ENCODE measurements at places on chromosomes 5 and 9. TPM values are rescaled to one million over a fixed set of nuclear protein-coding genes. Genes with fewer than 3 reads are reported as not detected.

PDCD1LG2 gene
- polyA plus RNA-seq: 3.4 TPM

MARCHF3 gene
- polyA plus RNA-seq: 5.1 TPM

TMOD1 gene
- polyA plus RNA-seq: 4.2 TPM

OLFM1 gene
- polyA plus RNA-seq: 24.5 TPM

SH3TC2 gene
- 0.48 TPM for polyA plus RNA-seq

GDNF gene
- polyA plus RNA-seq: 0.07 TPM

CDK9 gene
- polyA plus RNA-seq: 122 TPM

DNA sequence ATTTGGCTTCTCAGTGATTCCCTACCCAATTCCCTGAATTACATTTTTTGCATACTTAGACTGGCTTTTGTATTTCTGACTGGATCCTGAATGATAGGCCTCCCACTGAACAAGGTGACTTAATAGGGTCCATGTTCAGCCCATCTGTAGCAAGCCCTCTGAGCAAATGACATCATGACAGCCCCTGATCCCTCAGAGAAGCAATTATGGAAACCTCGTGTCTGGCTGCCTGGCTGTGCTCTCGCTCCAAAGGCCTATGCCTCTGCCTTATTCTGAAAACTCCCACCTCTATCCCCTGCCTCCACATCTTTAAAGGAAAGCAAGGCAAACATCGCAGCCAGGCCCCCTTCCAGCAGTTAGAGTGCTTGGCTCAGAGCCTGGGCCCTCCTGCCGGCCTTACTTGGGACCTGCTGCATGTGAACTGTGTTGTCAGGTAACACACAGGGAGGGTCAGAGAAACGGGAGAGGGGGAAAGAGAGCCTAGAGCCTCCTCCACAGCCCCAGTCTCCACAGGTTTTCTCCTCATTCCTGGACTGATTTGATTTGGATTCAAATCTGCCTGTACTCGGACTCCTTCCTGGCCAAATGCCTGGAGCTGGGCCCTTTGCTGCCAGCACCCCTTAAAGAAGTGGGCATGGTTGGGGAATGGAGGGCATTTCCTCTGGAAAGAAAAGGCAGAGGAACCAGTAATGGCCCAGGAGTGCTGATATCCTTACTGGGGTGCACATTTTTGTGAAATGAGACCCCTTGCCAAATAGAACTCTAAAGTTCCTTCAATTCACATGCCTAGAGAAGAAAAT is 3.8 kb downstream of the DCANP1 start:
- DNase-seq: no peak

DNA sequence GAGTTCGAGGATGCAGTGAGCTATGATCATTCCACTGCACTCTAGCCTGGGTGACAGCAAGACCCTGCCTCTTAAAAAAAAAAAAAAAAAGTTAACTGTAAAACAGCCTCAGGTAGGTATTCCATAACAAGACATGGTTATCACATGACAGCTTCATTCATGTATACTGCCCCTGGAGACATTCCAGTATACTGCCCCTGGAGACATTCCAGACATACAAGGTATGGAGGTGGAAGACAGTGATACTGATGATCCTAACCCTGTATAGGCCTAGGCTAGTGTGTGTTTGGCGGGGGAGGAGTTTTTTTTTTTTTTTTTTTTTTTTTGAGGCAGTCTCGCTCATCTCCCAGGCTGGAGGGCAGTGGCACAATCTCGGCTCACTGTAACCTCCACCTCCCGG is 105.5 kb downstream of the RICTOR start:
- DNase-seq: no peak

DNA sequence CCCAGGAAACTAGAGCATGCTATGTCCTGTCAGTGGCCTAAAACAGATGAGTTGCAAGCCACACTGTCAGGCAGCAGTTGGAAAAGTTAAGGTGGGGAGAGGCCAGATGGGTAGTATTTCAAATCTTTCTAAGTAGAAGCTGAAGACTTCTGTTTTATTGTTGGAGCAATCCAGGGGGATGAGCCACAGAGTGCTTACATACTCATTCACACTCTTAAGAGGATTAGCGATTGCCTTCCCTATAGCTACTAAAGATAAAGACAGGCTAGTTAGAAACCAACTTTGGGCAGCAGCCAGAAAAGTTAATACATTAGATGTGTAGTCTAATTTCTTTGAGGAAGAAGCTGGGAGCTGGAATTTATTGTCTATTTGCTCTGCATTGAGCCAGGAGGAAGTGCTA is 61.7 kb upstream of the ELAVL2 start:
- DNase-seq: no peak

GRCh38 chr5:54285686-54286085 is 24.7 kb downstream of the ARL15 start:
- DNase-seq: no peak

DNA sequence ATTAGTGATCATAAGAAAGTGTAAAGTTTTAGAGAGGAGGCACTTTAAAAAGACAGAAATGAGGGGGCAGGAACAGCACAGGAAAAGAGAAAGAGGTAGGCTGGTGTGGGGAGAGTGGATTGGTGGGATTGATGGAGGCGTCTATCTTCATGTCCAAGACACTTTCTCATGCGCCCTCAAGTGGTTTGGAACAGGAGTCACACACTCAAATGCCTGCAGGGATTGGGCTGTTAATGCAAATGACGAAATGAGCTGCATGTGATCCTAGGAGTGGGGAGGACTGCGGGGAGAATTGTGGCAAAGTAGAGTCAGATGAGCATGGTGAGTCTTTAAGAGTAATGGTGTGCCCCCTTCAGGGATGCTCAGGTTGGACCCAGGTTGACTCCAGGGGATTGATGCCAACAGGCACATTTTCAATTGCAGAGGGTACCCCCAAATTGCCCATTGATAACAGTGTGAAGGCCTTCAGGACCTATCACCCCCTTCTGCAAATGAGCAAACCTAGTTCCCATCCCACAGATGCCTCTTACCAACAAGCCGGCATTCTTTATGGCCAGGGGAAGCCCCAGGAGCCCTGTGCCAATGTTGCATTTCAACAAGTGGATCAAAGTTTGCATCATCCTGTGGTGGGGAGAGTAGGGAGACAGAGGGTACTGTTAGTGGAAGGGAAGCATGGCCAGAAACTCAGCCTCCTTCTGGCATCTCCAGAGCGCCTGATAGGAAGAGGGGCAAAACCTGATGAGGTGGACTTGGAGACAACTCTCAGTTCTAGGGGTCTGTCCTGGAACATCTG is 5.3 kb downstream of the SLC36A3 start:
- no peak for DNase-seq

DNA sequence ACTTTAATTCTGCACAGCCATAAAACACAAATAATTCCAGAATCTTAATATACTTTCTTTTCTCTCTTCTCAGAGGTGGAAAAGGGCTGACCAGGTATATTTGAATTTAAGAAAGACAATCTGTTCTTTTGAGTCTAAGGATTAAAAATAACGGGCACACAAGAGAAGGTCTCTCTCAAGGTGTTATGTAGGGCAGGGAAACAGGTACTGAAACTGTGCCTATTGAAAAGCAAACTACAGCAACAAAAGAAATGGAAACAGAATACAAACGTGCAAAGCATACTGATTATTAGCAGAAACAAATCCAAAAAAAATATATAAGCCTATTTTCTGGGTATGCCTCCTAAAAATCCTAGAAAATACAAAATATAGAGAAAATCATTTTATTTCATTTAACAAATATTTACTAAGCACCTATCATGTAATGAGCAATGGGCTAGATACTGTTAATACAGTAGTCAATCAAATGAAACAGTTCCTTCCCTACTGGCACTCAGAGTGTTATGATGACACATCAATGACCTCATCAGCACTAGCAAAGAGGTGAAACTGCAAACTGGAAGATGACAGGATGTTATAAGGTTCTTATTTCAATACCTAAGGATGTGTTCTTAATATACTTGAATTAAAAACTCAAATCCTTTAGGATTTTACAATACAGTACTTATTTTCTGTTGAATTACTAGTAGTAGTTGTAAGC is 87.7 kb downstream of the AUH start:
- no peak for DNase-seq

- no peak for DNase-seq
Observed at GRCh38 chr5:53678981-53679660, 118.7 kb downstream of the NDUFS4 start.

GRCh38 chr5:148966348-148966747 is 96.5 kb downstream of the SH3TC2 start:
- no peak for DNase-seq

GRCh38 chr5:79318935-79319614 is 83.1 kb downstream of the JMY start:
- DNase-seq: no peak

- DNase-seq: no peak
Observed at GRCh38 chr5:31702712-31703111, 63.8 kb downstream of the PDZD2 start.

- no peak for DNase-seq
Observed at GRCh38 chr5:149175346-149176105, 34.2 kb downstream of the ABLIM3 start.

DNA sequence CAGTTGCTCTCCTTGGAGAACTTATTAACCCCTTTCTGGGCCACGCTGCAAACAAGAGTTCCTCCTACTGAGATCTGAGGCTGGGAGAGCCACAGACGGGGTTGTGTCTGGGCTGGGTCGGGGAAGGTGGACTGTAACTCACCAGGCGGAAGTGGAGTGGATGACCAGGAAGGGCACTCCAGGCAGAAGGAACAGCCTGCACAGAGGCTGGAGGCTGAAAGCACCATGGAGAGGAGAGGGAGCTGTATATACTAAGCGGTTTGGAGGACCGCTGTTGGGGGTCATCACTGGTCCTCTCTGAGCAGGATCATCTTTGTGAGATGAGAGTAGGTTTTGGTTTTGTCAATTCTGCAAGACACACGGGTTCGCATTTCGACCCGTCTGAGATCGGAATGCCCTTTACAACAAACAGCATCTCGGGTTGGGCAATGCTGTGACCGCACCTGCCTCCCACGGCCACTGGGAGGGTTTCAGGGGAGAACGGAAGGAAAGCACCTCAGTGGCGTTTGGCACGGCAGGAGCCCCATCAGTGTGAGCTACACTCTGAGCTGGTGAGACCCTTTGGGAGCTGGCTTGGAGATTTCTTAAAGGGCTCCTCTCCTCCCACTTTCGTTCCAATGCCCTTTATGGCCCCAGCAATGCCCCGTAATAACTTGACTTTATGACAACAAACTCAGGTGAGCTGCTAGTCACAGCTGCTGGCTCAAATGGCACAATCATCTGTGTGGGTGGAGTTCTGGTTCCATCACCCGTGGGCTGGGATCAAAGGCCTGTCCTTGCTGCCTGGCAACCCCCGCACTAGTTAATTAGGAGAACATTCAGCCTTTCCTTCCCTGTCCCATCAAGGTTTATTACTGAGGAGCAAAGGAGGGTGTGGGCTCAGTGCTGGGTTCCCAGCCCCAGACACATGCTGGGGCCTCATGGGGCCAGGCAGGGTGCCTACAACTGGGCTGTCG is 18.7 kb upstream of the NEURL1B start:
- no peak for DNase-seq

DNA sequence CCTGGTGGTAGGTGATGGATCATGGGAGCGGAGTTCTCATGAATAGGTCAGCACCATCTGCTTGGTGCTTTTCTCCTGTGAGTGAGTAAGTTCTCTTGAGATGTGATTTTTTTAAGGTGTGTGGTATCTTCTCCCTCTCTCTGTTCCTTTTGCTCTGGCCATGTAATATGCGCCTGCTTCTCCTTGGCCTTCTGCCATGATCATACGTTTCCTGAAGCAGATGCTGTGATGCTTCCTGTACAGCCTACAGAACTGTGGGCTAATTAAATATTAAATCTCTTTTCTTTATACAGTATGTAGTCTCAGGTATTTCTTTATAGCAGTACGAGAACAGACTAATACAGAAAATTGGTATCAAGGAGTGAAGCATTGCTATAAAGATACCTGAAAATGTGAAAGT is 36.4 kb downstream of the UNC13B start:
- no peak for DNase-seq

DNA sequence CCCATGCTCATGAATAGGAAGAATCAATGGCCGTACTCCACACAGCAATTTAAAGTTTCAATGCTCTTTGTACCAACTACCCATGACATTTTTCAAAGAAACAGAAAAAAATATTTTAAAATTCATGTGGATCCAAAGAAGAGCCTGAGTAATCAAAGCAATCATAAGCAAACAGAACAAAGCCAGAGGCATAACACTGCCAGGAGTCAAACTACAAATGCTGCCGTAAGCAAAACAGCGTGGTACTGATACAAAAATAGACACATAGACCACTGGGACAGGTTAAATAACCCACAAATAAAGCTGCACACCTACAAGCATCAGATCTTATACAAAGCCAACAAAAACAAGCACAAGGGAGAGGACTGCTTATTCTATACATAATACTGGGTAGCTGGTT is 107.7 kb downstream of the CHSY3 start:
- no peak for DNase-seq

GRCh38 chr9:9598723-9599122 is 1014.1 kb downstream of the PTPRD start:
- DNase-seq: no peak

DNA sequence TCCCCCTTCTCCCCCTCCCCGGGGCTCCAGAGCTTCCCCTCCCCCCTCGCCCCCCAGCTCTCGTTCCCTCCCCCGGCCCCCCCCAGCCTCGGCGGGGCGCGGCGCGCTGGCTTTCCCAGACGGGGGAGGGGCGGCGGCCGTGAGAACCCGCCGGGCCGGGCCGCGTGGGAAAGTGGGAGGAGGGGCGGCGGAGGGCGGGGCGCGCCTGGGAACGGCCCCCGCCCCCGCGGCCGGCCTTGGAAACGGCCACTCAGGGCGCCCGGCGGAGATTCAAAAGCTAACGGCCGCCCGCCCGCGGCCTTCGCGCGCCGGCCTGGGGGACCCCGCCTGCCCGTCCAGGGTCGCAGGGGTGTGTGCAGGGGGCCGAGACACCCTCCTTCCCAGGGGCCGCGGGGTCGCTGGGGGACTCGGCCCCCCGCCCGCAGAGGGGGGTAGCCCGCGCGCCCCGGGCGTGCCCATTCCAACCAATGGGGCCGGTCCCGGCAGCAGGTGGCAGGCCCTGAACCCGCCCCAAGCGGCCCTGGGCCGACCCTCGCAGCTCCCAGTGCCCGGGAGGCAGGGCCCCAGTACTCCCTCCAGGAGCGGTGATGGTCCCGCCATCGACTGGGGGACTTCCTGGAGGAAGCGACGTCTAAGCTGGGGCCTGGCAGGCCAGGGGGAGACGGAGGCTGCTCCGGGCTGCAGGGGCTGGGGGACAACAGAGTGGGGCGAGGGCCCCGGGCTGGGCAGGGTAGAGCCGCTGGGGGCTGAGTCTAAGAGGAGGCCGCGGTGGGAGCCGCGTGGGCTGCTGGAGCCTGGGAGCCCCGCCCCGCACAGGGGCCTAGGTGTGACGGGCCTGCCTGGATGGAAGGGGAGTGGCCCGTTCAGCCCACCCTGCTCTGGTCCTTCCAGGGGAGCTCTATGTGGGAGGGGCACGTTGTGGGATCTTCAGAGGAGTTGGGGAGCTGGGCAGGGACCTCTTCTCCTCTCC is 14.2 kb upstream of the NRARP start:
- no peak for DNase-seq

Measured in thymus (tissue), 14 donors.